ENCODE measurements at places on chromosomes 5 and 9.

GRCh38 chr9:19618816-19619215, 170.0 kb downstream of the SLC24A2 start:
- DNase-seq, result no peak

DNA sequence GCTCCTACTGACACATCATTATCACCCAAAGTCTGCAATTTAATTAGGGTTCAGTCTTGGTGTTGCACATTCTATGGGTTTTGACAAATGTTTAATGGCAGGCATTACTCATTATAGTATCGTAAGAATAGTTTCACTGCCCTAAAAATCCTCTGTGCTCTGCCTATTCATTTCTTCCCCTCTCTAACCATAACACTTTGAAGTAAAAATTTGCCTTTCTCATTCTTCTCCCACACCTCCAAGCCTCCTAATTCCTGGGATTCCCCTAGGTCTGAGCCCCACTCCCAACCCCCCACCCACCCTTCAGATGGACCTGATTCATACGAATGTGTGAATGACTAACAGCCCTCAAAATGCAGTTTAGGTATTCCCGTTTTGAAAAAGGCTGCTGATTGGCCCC, 18.4 kb downstream of the ENC1 start:
- DNase-seq, result no peak

DNA sequence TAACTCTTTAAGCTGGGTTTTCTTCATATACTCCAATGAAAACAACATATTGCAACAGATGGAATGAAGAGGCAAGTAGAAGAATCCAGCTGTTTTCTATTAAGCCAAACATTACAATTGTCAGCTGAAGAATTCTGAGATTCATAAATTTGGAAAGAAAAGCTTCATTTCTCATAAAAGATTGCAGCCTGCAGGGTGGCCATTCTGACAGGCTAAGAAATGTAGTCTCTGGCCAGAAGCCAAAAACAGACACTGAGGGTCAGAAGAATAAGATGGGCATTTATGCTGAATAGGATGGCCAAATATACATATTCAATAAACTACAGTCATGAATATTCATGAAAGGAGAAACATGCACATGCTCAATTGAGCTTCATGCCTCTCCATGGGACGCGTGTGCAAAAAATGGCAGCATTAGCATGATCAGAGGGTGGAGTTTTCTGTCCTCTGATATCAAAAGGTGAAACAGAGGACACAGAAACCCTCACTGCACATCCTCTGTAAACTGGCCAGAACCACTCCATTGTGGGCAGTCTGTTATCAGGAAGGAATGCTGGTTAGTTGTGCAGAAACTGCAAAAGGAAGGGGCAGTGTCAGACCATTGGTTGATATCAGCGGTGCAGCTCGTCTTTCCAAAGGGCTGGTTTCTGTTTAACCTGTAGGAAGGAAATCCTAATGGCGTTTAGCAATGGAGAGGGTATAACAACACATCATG, 50.2 kb downstream of the FXN start:
- peak; percentile 17 for DNase-seq

DNA sequence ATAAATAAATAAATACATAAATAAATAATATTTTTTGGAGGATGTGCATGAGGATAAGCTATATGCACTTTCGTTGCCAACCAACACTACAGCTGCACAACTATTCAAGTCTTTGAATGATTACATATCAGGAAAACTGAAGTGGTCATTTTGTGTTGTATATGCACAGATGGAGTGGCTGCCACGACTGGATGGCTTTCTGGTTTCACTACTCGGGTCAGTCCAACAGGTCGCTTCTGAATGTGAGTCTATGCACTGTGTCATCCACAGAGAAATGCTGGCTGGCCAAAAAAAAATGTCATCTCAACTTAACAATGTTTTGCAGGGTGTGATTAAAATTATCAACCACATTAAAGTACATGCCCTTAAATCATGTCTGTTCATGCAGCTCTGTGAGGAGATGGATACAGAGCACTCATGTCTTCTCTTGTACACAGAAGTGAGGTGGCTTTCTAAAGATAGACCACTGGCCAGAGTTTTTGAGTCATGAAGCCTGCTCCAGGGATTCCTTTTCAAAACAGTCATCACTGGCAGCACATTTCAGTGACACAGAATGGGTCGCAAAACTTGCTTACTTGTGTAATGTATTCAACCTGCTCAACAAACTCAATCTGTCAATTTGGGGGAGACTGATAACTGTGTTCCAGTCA, 589.8 kb upstream of the CYLC2 start:
- no peak for DNase-seq

DNA sequence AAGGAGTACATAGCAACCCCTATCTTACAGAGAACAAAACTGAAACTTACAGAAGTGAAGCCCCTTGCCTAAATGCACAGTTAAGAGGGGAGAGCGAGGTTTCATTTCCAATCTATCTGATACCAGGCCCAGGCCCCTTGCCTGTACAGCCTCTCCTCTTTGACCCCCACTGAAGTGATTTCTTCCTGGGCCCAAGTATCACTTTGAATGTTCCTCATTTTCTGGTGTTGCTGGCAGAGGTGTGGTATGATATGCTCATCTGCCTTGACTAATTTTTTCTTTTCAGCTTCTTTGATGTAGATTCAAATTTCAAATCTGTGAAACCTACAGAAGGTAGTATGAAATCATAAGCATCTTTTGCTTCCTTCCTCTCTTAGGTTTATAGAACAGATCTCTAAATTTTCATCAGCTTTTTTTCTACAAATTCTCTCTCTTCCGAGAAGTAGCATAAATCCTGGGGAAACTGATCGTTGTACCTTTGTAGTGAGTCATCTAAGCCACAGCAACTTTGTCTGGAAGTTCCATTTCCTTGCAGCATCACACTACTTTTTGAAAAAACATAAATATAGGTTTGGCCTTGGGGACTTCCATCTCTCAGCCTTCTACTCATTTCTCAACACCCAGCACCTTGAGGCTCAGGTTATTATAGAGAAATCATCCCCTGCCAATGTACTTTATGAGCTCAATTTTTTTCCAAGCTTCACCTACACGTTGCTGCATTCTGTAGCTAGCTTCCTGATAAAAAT, 402.4 kb upstream of the PTGER4 start:
- no peak for DNase-seq

GRCh38 chr5:66223637-66224036, 79.5 kb downstream of the SREK1 start:
- DNase-seq, result no peak

GRCh38 chr5:144120661-144121180, 49.7 kb downstream of the YIPF5 start:
- no peak for DNase-seq

DNA sequence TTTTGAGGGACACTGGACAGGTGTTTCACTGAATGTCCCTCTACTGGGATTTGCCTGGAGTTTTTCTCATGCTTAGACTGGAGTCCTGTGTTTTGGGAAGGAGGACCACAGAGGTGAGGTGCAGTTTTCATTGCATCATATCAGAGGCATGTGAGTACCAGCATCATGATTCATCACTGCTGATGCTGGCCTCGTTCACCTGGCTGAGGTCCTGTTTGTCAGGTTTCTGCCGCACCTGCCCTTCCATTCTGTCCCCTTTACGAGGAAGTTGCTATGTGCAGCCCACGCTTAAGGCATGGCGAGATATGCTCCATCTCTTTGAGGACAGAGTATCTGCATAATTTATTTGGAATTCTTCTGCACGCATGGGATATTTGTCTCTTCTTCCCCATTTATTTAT, 162.1 kb downstream of the TENT4A start:
- DNase-seq, result no peak

DNA sequence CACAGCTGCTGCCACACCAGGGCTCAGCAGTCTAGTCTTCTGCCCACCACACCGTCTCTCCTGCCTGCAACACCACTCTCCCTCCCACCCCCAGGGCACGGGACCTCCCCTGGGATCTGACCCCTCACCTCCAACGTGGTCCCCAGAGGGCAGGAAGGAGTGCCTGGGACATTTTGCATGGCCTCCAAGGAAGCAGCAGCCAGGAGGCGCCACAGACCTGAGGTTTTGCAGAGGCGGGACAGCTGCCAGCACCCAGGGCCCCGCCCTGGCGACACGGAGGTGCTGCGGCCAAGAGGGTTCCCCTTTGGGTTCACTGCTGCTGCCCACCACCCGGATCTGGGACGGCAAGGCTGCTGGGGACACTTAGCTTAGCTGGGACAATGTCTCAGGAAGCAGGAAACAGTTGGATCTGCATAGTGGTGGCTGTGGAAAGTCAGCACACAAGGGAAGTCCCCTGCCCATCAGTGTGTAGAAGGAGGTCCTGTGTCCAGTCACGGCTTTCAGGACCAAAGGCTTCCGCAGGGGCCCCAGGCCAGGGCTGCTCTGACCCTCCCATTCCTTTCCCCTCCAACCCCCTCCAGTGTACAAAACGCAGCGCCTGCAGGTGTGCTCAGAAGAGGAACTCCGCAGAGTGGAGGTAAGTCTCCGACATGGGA, 13.8 kb downstream of the PROP1 start:
- DNase-seq, result no peak

GRCh38 chr5:175695161-175696126, 37.6 kb downstream of the HRH2 start:
- no peak for DNase-seq

DNA sequence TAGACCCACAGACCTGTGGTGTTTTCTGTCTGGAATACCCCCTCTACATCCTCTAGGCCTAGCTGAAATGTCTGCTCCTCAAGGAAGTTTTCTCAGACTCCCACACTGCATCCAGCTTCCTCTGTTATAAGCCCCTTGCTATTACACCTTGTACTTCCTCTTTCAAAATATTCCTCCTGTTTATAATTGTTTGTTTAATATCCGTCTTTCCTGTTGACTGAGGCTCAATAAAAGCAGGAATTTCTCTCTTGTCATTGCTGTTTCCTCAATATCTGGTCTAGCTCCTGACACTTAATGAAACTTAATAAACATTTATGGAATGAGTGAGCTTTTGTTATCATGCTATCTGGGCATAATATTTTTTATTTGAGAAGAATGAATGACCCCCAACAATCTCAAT, 34.1 kb upstream of the IQGAP2 start:
- no peak for DNase-seq

DNA sequence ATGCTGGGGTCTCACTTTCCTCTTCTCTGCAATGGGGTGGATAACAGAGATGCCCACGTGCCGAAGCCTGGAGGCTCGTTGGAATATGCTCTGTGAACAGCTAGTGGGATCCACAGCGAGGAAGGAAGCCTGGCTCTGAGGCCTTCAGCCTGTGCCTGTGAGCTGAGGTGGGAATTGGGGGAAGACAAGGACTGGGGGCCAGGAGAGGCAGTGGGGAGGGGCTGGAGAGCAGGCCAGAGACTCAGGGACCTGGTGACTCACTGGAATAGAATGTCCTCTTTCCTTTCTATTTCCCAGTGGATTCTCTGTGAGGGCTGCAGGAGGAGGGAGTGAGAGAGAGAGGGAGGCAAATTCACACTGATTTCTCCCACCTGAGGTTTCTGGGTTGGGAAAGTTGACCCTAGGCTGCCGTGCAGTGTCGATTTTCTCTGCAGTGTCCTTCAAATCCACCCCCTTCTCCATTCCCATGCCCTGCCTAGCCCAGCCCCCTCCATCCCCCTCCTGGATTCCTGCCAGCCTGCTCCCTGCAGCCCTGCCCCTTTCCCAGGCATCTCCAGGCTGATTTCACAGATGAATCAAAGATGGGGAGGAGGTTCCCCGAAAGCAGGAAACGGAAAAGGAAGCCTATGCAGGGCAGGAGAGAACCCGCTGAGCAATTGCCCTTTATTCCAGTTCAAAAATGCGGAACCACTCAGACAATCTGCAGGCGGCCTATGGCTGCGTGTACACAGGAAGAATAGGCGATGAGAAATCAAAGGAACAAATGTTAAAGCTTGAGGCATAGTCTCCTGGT, 1.4 kb upstream of the SPAAR start:
- DNase-seq, result peak; percentile 99

DNA sequence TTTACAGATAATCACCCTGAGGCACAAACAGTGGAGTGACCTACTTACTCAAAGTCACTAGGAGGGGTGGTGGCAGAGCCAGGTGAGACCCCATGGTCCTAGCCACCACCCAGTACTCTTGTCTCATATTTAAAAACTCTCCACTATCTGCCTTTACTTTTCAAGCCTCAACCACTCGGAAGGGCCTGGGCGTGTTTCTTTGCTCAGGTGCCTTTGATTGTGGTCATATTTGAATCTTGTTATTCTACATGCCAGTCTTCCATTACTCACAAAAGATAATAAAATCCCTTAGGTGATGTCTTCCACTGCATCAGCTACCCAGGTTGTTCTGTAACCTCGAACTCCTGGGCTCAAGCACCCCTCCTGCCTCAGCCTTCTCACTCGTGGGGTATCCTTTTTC, 20.7 kb upstream of the TRIM36 start:
- no peak for DNase-seq

- DNase-seq, result no peak
Measured at GRCh38 chr5:159057426-159057825, 42.3 kb downstream of the EBF1 start.

DNA sequence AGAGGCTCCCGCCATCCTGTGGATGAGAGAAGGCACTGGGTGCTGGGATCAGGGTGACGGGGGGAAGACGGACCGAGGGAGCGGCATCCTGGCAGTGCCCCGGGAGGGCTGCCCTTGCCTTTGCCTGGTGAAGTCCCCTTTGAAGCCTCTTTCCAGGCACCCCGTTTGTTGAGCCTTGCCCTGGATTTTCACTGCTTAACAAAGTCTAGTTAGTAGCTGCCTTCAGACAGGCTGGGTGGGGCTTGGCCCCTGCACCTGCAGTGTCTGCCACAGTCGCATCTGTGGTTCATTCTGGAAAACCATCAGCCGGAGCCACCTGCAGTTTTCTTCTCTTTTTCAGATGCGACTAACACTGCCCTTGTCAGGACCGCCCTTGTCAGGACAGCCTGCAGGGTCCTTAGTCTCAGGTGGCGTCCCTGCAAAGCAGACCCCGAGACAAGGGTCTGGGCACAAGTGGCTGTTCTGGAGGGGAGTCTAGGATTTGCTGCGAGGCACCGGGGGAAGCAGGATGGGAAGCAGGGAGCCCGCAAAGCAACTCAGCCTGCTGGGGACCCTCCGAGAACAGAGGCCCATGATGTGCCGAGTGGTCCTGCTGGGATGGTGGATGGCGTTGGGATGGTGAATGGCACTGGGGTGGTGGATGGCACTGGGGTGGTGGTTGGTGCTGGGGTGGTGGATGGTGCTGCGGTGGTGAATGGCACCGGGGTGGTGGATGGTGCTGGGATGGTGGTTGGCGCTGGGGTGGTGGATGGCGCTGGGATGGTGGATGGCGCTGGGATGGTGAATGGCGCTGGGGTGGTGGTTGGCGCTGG, 147.9 kb upstream of the COL5A1 start:
- DNase-seq, result no peak

GRCh38 chr5:158875272-158875679, 224.4 kb downstream of the EBF1 start:
- DNase-seq, result no peak

GRCh38 chr9:34479431-34479866, 20.8 kb downstream of the DNAI1 start:
- DNase-seq, result no peak

Measured in skeletal muscle cell (primary cell).